Panc1 (cell line): ENCODE measurements at places on chromosomes 4 and X. TPM values are rescaled to one million over a fixed set of nuclear protein-coding genes. Genes with fewer than 3 reads are reported as not detected.

- H3K4me1 ChIP-seq: no peaks in the 10 kb centered on the region
- H3K4me3 ChIP-seq: no peak overlapping the region
- no peaks in the 10 kb centered on the region for H3K36me3 ChIP-seq
- no peak overlapping the region for H3K27ac ChIP-seq
- no peak for DNase-seq
- no peaks in the 10 kb centered on the region for H3K27me3 ChIP-seq
Measured at GRCh38 chr4:65482410-65482809, 187.9 kb downstream of the EPHA5 start.

- peak; percentile 68 for DNase-seq
- no peaks in the 10 kb centered on the region for H3K27me3 ChIP-seq
- peak overlapping the region; percentile 87 for H3K27ac ChIP-seq
- H3K36me3 ChIP-seq: no peaks in the 10 kb centered on the region
- H3K4me1 ChIP-seq: peaks cover 21% of the 10 kb centered on the region
Measured at GRCh38 chr4:125389713-125390112, 75.0 kb downstream of the FAT4 start.

- no peaks in the 10 kb centered on the region for H3K36me3 ChIP-seq
- no peak overlapping the region for H3K27ac ChIP-seq
- no peaks in the 10 kb centered on the region for H3K4me1 ChIP-seq
- DNase-seq: no peak
- no peak overlapping the region for H3K4me3 ChIP-seq
Measured at GRCh38 chrX:147537172-147537571, 374.5 kb upstream of the FMR1 start.

The RPL36A gene
- total RNA-seq: 308 TPM

DNA sequence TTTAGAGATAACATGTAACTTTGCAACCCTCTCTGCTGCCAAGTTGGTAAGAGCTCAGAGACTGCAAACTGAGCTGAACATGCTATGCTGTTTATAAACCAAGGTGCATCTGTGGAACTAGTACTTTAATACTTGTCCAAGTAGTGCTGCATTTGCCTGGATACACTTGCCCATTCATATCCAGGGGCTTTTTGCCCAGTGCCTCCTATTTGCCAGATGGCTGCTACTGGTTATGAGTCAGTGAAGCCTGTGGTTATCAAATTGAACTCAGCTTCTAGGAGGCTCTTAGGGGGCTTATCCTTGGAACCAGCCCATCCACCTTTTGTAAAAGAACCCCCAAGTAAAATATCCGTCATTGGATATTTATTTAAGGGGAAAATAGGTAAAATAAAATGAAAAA, 79.6 kb downstream of the AFF2 start:
- H3K4me1 ChIP-seq: no peaks in the 10 kb centered on the region
- DNase-seq: no peak

DNA sequence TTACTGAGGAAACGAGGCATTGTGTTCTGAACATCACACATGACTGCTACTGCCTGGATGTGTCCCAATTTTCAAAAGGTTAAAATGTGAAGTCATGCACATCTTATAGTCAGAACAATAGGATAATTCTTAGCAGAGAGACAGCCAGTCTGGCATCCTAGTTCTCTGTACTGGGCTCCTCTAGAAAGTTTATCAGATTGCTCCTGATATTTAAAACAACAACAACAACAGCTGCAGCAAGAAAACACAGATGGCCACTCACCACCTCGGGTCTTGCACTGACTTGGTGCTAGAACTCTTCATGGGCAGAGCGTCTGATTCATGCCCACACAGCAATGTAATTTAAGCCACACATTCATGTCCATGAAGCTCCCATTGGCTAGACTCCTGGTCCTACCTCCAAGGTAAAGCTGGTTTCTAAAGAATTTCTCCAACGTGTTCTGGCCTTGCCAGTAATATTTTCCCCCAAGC, 33.3 kb upstream of the SLC2A9 start:
- H3K36me3 ChIP-seq: no peaks in the 10 kb centered on the region
- H3K4me3 ChIP-seq: no peak overlapping the region
- H3K4me1 ChIP-seq: no peaks in the 10 kb centered on the region
- H3K27me3 ChIP-seq: no peaks in the 10 kb centered on the region
- no peak overlapping the region for H3K27ac ChIP-seq

- H3K4me1 ChIP-seq: no peaks in the 10 kb centered on the region
- H3K4me3 ChIP-seq: no peak overlapping the region
- H3K36me3 ChIP-seq: no peaks in the 10 kb centered on the region; the same call in 1 of the 2 replicates
- no peaks in the 10 kb centered on the region for H3K27me3 ChIP-seq
- no peak overlapping the region for H3K27ac ChIP-seq
- no peak for DNase-seq
Measured at GRCh38 chr4:17500574-17500973, 11.3 kb downstream of the QDPR start.

- H3K36me3 ChIP-seq: no peaks in the 10 kb centered on the region
- no peak overlapping the region for H3K4me3 ChIP-seq
- H3K27ac ChIP-seq: no peak overlapping the region
- no peak for DNase-seq
Measured at GRCh38 chrX:147403040-147403439, 508.7 kb upstream of the FMR1 start.

The PGAM4 gene
- total RNA-seq: not detected

DNA sequence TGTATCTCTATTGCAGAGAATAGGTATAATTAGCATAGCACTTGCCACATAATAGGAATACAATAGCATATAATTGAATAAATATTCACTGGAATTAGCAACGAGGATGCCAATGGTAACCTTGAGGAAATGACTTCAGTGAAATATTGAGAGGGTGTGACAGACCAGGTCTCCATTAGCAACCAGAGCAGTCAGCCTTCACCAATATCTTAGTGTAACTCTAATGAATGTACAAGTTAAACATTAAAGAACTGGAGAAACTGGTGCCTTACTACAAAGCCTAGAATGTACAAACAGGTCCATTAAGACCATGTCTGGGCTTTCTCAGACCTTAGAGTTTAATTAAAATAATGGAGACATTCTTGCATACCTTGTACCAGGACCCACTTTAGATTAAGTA, 143.0 kb downstream of the MAGEB17 start:
- H3K4me3 ChIP-seq: no peak overlapping the region
- no peaks in the 10 kb centered on the region for H3K27me3 ChIP-seq
- H3K36me3 ChIP-seq: no peaks in the 10 kb centered on the region
- no peak overlapping the region for H3K27ac ChIP-seq
- no peaks in the 10 kb centered on the region for H3K4me1 ChIP-seq

DNA sequence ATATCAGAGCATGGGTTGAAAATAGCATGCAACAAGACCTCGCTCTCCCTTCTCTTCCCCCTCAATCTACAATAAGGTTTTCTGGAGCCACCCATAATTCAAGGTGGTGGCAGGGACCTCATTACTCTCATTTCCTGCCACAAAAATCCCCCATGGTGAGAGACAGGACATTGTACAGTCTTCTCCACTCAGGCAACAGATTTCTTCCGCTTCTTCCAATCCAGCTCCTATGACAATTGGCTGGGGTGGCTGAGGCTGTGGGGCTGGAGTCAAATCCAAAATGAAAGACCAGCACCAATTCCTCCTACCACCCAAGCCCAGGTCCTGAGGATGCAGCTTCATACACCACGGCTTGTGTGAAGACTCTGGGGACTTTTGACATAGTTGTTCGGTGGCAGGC, 40.3 kb upstream of the NKRF start:
- DNase-seq: no peak
- H3K27ac ChIP-seq: no peak overlapping the region
- H3K27me3 ChIP-seq: no peaks in the 10 kb centered on the region

The GLA gene
- 115 TPM for total RNA-seq

The GPRASP2 gene
- total RNA-seq: 7.4 TPM

GRCh38 chrX:67787196-67787595, 243.4 kb downstream of the AR start:
- DNase-seq: no peak
- H3K27me3 ChIP-seq: no peaks in the 10 kb centered on the region
- H3K36me3 ChIP-seq: no peaks in the 10 kb centered on the region
- no peak overlapping the region for H3K27ac ChIP-seq
- H3K4me3 ChIP-seq: no peak overlapping the region

The CYBB gene
- 0.23 TPM for total RNA-seq

GRCh38 chrX:13691841-13692371, 3.0 kb downstream of the RAB9A start:
- no peak for DNase-seq
- H3K4me3 ChIP-seq: no peak overlapping the region
- no peaks in the 10 kb centered on the region for H3K27me3 ChIP-seq
- H3K27ac ChIP-seq: no peak overlapping the region
- no peaks in the 10 kb centered on the region for H3K36me3 ChIP-seq
- H3K4me1 ChIP-seq: peaks cover 3% of the 10 kb centered on the region

The TLR1 gene
- total RNA-seq: 0.41 TPM

DNA sequence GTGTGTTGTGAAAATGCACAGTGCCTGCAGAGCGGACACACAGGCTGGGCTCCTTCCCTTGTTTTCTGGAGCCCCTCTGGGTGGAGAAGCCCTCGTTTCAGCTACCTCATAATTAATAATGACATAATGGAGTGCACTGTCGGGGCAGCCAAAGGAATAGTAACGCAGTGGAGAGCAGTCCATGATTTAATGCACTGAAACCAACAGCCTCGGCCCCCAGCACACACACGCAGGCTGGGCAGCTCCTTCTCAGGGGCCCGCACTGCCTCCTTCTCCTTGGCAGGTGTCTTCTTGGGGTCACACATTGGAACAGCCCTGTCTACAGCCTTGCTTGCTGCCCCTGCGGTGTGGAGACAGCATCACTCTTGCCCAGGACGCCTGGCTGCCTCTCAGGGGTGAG, 89.2 kb downstream of the DCTD start:
- no peak overlapping the region for H3K27ac ChIP-seq
- no peaks in the 10 kb centered on the region for H3K4me1 ChIP-seq
- no peak for DNase-seq
- H3K36me3 ChIP-seq: no peaks in the 10 kb centered on the region
- H3K4me3 ChIP-seq: no peak overlapping the region

The SLC9A7 gene
- 80.4 TPM for total RNA-seq

- H3K36me3 ChIP-seq: no peaks in the 10 kb centered on the region
- no peak overlapping the region for H3K27ac ChIP-seq
- no peaks in the 10 kb centered on the region for H3K27me3 ChIP-seq
- H3K4me3 ChIP-seq: no peak overlapping the region
- no peak for DNase-seq
Measured at GRCh38 chr4:47120783-47121182, 89.4 kb downstream of the GABRB1 start.

The FRAS1 gene
- total RNA-seq: 0.23 TPM

The ASB9 gene
- 6.5 TPM for total RNA-seq

GRCh38 chr4:107046261-107046660, 10.1 kb upstream of the DKK2 start:
- no peak overlapping the region for H3K27ac ChIP-seq
- no peak overlapping the region for H3K4me3 ChIP-seq
- H3K27me3 ChIP-seq: no peaks in the 10 kb centered on the region

GRCh38 chr4:163467082-163467770, 6.3 kb downstream of the TKTL2 start:
- H3K36me3 ChIP-seq: no peaks in the 10 kb centered on the region
- no peaks in the 10 kb centered on the region for H3K4me1 ChIP-seq
- no peak overlapping the region for H3K4me3 ChIP-seq
- H3K27ac ChIP-seq: no peak overlapping the region
- H3K27me3 ChIP-seq: no peaks in the 10 kb centered on the region
- DNase-seq: no peak
